Foreskin melanocyte (primary cell): ENCODE measurements at places on chromosomes 2 and 18.
A peak's percentile ranks its signal among the peaks of the same experiment; 100 is the strongest.

DNA sequence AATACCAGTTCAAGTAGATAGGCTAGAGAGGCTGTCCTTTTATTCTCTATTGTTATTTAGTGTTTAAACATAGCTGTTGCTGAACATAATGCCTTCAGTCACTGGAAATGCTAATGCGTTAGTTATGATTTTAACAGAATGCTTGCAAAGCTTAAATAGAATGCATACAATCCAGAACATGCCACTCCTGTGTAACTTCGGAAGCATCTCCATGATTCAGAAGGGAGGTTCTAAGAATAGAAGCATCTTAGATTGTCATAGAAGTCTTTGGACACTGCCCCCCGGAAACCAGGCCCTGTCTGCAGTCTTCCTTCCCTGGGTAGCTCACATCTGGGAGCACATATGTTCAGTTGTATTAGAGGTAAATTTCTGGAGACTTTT, 73.2 kb downstream of the ZNF532 start:
- DNase-seq: no peak

GRCh38 chr18:32019251-32019948, 775 bp downstream of the RNF125 start:
- no peak for DNase-seq

DNA sequence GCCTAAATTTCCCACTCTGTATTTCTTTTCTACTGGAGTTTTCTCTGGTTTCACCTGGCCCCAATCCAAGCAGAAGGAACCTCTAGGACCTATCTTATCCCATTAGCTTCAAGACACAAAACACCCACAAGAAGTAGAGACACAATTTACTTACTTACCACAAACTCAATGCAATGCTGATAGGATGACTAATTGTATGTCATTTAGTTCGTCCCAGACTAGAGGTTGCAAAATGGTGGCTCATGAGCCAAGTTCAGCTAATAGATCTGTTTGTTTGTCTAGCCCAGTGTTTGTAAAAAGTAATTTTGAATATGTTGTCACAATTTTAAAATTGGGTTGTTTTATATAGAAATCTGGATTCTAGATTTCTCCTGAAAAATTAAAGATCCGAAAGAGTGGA, 34.7 kb upstream of the ZSWIM2 start:
- DNase-seq: no peak

- no peak for DNase-seq
Measured at GRCh38 chr2:205323929-205324328, 358.4 kb upstream of the NRP2 start.

- no peak for DNase-seq
Measured at GRCh38 chr2:240121190-240121589, 14.9 kb downstream of the COPS9 start.

- DNase-seq: peak; percentile 39
Measured at GRCh38 chr18:864872-865273, 39.8 kb upstream of the ADCYAP1 start.
